Head of caudate nucleus (tissue), 42 donors: ENCODE measurements at places on chromosomes 11 and 22.

DNA sequence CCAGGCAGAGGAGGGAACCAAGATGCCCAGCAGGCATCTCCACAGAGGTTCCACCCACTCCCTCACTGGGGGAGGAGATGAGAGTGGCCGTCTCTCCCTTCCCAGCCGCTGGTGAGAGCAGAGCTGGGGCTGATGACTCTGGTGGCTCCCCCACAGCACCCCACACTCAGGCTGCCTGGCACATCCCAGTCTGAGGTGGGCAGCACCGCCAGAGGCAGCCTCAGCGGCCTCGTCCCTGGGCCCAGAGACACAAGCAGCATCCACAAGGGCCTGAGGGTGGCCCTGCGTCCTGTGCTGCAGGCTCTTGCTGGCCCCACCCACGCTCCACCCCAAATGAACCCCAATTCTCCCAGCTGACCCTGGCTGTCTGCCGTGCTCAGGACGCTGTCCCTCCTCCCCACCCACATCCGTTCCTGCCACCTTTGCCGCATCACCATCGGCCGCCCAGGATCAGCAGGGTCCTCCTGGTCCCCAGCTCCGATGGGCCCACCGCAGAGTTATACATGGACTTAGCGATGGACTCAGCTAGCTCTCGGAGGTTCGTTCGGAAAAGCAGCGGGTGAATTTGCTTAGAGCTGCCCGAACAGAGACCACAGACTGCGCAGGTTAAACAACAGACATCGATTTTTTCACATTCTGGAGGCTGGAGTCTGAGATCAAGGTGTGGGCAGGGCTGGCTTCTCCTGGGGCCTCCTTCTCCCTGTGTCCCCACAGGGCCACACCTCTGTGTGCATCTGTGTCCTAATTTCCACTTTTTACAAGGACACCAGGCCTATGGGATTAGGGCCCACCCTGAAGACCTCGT, 20.2 kb upstream of the CTSD start:
- DNase-seq = no peak

DNA sequence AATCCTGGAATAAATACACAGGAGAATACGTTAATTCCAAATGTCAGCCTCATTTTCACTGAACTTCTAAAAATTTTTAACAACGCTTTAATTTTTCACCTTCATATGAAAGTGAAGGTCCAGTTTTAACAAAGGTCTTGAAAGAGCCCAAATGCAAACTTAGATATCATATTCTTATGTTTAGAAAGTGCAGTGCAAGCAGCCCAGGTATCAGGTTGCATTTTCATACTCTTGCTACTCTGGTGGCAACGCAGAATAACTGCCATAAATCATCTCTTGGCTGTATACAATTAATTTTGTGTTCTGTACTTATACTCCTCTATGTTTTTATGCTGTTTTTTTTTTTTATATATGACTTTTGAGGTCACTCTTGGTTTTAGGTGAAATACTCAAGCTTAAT, 496.7 kb upstream of the ARHGAP42 start:
- no peak for DNase-seq

DNA sequence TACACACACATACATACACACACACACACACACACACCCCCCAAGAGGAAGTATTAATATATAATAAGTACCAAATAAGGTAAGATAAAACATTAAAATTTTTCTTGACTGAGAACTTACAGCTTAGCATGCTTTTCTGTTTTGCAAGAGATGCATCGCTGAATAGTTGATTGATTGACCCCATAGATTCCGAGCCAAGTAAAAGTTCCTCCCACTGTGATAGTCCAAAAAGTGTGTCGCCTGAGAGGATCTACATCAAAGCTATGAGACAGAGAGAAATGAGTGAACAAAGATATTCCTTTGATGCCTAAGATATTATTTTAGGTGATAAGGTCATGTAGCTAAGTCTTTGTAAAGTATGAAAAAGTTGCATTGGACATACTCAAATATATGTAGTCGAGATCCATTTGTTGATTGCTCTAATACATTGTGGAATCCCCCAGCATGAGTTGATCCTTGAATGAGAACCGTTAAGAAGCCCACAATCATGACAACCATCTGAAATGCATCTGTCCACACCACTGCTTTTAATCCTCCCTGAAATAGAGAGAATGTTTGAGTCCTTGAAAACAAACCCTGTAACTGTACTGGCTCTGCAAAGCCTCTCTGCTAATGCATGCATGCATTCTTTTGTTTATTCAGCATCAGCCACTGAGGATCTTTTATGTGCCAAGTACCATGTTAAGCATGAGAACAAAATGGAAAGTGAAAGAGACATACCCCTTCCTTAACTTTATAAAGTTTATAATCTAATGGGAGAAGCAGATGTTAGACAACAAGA, 18.3 kb downstream of the SLC5A12 start:
- DNase-seq = no peak

- no peak for DNase-seq
These were observed 165.6 kb downstream of the ETS1 start for GRCh38 chr11:128421577-128422330.

GRCh38 chr22:46107089-46107664, 43.1 kb upstream of the PPARA start:
- DNase-seq = peak; percentile 91

GRCh38 chr22:20086101-20086599, 6.1 kb downstream of the DGCR8 start:
- DNase-seq = no peak

DNA sequence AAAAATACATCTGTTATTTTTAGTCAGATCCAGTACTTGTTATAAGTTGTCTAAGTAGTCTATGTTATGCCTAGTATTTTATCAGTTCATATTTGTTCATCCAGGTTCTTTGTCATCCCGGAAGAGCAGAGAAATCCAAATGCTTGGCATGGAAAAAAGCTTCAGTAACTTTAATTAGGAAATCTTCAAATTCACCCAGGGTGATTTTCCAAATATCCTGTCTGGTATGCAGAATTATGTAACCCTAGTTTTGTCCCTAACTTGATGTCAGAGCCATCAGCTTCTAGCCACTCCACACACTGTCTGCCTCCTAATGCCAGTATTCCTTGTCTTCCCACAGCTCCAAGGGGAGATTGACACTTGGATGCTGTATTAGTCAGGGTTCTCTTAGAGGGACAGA, 216.2 kb downstream of the ARHGAP42 start:
- DNase-seq = no peak

DNA sequence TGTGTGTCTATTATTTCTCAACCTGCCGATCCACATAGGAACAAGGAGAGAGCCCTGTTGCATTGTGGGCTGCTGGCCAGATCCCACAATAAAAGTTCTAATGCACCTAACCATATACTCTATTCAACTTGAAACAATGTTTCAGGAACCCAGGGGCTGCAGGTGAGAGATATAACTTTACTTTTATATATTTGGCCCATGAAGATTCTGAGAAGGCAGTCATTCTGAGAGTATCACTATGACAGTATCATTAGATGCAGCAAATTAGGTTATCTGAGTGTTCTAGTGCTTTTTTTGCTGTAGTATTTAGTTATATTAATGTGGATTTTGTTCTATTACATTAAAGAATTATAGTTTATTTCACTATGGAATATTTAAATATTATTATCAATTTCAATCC, 655.1 kb upstream of the ARHGAP42 start:
- DNase-seq = no peak

DNA sequence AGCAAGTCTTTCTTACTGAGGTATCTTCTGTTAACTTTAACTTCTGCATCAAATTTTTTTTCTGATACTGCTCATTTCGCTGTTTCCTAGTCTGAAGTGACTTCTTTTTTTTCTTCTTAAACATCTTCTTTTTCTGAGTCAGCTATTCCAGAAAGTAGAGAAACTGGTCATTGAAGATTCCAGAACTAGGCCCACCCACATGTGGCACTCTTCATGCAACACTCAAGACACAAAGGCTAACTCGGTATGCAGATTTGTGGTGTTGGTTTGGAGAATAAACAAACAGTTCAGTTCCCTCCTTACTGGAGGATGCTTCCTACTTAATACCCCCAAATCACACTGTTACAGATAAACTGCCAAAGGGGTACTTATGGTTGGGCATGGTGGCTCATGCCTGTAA, 25.2 kb upstream of the MTCH2 start:
- no peak for DNase-seq

DNA sequence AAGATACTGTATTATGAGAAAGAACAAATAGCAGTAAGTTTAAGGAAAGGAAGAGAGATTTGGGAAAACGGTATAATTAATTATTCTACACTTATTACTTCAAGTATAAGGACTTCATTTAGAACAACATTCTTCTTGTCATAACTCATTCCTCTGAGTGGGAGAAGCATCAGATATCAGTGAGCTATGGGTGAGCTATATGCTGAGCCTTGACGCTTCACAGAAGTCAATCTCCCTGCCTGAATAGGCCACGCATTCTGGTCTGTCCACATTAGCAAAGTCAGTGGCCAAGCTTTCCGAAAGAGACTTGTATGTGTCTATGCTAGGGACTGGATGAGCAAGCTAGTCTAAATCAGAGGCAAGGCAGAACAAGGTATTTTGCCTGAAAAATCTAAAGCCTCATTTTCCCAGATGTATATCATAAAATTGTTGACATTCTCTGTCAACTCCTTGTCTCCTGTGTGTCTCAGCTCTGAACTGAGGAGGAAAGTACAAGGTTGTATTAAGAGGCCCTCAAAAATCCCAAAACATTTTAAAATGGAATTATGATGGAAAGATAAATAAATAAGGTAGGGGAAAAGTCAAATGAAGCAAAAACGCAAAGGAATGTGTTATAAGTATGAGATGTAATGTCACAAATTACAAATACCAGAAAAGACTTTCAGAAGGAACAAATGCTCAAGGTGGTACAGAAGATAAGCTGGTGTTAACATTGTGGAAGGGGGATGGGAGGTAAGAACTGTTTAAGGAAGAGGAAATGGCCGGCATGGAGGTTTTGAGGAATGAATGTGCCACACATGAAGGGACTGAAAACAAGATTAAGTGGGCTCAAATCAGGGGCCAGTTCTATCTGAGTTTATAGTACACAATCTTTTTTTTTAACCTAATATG, 1.4 kb downstream of the OR52N2 start:
- no peak for DNase-seq

DNA sequence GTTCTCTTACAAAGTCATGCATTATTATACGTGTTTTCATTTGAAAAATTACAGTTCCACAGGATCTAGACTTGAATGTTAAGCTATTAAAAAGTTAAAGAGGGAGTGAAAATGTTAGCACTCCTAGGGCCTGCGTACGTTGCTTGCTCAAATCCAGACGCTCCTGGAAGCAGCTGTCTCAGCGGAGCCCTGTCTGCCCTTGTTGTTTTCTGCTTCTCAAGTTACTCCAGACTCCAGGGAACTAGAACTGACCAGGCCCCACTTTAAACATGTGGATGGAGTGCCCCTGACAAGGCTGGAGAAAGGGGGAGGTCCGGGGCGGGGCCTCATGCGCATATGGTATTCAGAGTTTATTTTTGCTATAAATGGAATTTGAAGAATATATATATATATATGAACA, 9.6 kb downstream of the PARVB start:
- no peak for DNase-seq

- DNase-seq = no peak
These were observed 20.4 kb downstream of the B3GAT1 start for GRCh38 chr11:134391656-134392055.

DNA sequence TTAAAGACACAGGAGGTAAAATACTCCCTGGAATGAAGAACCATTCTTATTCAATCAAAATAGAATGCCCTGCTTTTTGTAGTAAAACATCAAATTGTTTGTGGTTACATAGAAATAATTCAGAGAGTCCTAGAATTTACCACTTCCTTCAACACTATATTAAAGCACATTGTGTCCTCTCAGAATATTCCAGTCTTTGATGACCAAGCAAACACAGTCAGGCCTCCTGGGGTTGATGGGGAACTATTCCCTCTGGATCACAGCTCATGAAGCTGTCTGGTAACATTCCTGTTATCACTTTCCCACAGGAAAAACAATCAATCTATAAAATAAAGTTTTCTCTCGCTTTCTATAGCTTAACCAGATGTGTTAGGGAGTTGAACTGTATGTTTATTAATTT, 389.3 kb downstream of the KCNA4 start:
- DNase-seq = no peak

DNA sequence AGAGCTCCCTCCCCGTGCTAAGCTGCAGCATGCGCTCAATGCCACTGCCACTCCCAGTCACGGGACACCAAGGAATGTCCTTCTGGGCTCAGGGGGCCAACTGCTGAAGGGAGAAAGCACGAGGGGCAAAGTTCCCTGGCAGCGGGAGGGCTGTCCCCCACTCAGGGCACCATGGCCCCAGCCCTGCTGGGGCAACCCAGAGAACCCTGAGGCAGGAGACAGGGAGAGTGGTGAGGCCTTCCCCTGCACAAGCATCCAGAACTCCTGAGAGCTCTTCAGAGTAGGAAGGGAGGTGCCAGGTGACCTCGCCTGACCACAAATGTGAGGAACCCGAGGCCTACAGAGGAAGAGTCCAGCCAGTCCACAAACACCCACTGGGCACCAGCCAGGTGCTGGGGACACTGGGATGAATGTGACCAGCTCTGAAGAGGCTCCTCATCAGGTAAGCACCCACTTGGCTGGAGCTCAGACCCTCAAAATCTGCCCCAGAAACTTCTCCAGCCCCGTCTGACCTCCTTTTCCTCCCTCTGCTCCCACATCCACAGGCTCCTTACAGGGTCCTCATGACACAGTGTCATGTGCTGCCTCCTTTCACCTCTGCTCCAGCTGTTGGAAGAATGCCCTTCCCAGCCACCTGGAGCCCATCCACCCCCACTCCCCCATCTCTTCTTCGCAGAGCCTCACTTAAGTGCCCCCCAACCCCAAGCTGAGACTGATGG, 15.6 kb downstream of the GDPD5 start:
- DNase-seq = no peak

GRCh38 chr11:11786234-11786633, 55.5 kb upstream of the USP47 start:
- DNase-seq = no peak

DNA sequence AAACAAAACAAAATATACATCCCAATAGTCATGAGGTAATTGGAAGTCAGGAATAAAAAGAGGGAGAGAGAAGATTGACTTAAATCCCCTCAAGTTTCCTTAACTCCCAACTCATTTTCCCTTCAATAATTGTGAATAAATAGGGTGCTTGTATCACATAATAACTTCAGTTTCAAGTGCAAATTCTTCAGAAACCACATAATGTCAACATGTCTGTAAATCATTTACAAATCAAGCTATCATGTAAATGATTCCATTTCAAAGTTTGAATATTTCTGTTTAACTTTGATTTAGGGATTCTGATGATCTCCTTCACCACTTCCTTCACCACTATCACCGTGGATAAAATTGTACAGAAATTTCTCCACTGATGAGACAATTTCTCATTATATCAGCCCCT, 23.2 kb downstream of the CASP5 start:
- no peak for DNase-seq

DNA sequence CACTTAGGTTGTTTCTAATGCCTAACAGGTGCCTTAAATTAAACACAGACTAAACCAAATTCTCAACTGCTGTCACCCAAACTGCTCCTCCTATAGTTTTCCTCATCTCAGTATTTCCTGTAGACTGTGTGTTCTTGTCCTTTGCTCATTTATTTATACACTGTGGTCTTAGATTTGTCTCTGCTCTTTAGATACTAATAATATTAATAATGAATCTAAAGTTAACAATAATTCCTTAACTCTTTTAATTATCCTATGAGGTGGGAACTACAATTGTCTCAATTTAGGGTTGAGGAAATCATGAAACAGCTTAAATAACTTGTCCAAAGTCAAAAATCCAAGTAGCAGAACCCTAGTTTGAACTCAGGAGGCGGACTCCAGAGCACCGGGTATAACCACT, 43.9 kb upstream of the YPEL1 start:
- no peak for DNase-seq

GRCh38 chr11:10303558-10304363, 1.1 kb upstream of the ADM start:
- DNase-seq = no peak

GRCh38 chr11:33909150-33909549, 17.3 kb upstream of the LMO2 start:
- no peak for DNase-seq

- no peak for DNase-seq
These were observed 47.2 kb downstream of the LRRC32 start for GRCh38 chr11:76623171-76623883.
